Amygdala (tissue), 56 donors: ENCODE measurements at places on chromosomes 6 and 20.

GRCh38 chr6:37357860-37358259 is 4.1 kb downstream of the RNF8 start:
- DNase-seq, result no peak

- DNase-seq, result no peak
Observed at GRCh38 chr20:59013031-59013951, 5.9 kb upstream of the TUBB1 start.

- DNase-seq, result no peak
Observed at GRCh38 chr6:5674141-5674540, 332.6 kb downstream of the NRN1 start.

GRCh38 chr6:132498638-132499037 is 14.3 kb downstream of the STX7 start:
- DNase-seq, result no peak

GRCh38 chr6:167112421-167112820 is 10.5 kb upstream of the CCR6 start:
- DNase-seq, result no peak

GRCh38 chr6:16148498-16148897 is 19.6 kb downstream of the MYLIP start:
- no peak for DNase-seq

GRCh38 chr6:72646604-72647485 is 25.0 kb downstream of the KCNQ5 start:
- no peak for DNase-seq

DNA sequence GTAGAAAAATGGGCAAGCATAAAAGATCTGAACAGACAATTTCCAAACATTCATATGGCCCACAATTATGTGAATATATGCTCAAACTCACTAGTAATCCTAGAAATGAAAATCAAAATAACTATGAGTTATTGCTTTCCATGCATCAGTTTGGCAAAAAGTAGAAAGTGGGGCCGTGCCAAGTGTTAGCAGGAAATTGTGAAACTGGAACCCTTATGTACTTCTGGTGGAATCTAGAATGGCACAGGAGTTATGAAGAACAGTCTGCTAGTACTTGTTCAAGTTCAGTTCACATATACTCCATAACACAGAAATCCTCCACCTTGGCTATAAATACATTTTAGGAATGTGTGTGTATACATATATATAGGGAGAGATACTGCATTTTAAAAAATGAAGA is 89.8 kb downstream of the EYA2 start:
- no peak for DNase-seq

DNA sequence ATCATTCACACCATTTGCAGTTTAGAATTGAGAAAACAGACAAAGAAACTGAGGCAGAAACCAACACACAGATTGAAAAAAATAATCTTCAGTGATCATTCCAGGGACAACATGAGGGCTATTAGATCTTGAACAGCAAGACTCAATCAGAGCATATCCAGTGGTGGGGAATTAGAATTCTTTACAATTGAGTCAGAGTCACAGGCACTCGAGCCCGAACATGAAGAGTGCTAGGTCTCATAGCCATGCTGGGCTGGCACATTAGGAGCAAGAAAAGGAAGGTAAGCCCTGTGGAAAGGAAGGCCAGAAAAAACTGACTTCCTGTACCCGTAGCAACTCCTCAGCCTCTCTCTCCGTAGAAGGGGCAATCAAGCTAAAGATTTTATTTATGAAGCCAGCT is 419.9 kb downstream of the HAO1 start:
- no peak for DNase-seq

GRCh38 chr6:122817766-122818165 is 28.7 kb downstream of the SMPDL3A start:
- DNase-seq, result no peak

GRCh38 chr20:5008759-5009158 is 7.4 kb upstream of the SLC23A2 start:
- no peak for DNase-seq

GRCh38 chr20:38144598-38144973 is 20.5 kb downstream of the TGM2 start:
- no peak for DNase-seq

DNA sequence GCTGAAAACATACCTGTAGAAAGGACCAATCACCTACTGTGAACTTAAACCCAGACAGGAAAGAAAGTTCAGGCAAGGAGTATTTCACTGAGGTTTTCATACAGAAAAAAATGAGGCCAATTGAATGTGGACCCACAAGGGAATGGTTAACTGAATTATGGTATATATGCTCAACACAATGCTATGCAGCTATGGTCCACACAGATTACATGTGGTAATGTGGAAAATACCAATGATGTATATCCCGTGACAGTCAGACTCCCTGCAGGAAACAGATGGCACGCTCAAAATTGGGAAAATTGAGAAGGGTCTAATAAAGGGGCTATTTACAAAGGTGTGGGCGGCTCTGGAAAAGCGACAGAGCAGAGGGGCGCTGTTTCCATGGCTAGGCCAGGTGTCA is 47.1 kb upstream of the PIM1 start:
- DNase-seq, result no peak

GRCh38 chr20:15930311-15931305 is 642.6 kb downstream of the KIF16B start:
- peak; percentile 8 for DNase-seq

- DNase-seq, result no peak
Observed at GRCh38 chr6:53139841-53140413, 8.7 kb downstream of the GCM1 start.

- DNase-seq, result no peak
Observed at GRCh38 chr20:50017160-50017559, 34.4 kb downstream of the SNAI1 start.

- DNase-seq, result no peak
Observed at GRCh38 chr6:148608199-148608951, 138.5 kb upstream of the UST start.

DNA sequence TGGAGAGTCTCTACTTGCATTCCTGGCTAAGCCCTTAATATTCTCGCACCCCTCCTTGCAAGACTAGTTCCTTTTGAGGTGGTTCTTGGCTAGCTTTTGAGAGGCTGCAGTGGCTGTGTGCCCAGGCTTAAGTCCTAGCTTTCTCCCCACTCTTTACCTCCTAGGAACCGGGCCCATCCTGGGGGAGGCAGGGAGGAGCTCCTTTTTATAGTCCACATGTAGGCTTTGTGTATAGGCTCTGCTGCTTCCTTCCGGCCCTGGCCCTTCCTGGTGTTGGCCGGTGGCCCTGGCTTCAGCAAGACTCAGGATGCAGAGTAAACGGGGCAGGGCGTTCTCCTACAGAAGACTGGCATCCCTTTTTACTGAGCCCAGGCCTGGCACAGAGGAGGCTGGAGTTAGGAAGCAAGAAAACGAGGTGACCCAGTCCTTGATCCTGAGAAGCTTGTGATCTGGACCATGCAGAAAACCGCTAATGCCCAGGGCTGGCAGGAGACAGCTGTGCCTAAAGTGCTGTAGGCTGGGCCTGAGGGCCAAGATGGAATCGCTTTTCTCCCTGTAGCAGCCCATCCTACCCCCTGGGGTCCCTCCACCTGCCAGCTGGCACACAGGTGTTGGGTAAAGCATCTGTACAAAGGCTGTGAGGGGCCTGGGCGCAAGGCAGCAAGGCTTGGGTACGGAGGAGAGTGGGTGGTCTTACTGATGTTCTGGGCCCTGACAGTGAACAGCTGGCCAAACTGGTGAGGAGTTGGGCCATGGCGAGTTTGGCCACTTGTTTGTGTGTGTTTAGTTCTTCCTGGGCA is 8.7 kb downstream of the PLCG1 start:
- DNase-seq, result peak; percentile 51

DNA sequence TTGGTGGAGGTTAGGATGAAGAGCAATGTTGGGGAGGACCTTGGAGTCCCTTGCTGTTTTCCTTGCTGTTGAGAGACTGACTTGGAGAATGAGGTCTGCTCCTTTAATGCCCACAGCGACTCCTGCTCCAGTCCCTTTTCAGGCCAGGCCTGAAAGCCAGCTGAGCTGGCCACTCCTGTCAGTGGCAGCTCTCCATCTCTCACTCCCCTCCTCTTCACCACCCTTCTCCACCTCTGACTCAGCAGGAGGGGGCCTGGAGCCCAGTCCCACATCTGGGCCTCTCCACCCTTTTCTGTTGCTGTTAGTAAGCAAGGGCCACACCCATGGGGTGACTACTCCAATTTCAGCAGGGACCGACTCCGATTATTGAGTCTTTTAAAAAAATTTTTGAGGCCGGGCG is 2.2 kb downstream of the SNX21 start:
- no peak for DNase-seq

GRCh38 chr6:122798099-122798641 is 9.1 kb downstream of the SMPDL3A start:
- no peak for DNase-seq

GRCh38 chr6:162485464-162485863 is 242.1 kb downstream of the PRKN start:
- no peak for DNase-seq

GRCh38 chr6:84871925-84872324 is 107.5 kb upstream of the TBX18 start:
- no peak for DNase-seq

DNA sequence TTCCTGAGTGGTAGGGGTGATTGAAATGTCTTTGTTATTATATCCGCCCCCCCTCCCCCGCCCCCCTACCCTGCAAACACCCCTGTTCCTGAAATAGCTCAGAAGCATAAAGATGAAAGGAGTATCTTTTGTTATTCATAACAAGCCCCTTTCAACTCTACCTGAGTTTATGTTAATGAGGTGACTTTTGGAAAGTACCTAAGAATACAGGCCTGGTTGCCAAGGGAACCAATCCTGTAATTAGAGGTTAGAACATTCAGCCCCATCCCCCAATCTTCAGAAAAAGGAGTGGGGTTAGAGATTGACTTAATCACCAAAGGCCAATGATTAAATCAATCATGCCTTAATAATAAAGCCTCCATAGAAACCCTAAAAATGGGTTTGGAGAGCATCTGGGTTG is 979.2 kb upstream of the GJE1 start:
- no peak for DNase-seq

- no peak for DNase-seq
Observed at GRCh38 chr6:154403788-154404187, 47.2 kb upstream of the IPCEF1 start.

GRCh38 chr6:30884521-30885480 is 482 bp downstream of the DDR1 start:
- peak; percentile 56 for DNase-seq

GRCh38 chr20:56245761-56246160 is 2.8 kb upstream of the MC3R start:
- DNase-seq, result no peak

- no peak for DNase-seq
Observed at GRCh38 chr6:133827766-133828165, 61.1 kb upstream of the TCF21 start.

DNA sequence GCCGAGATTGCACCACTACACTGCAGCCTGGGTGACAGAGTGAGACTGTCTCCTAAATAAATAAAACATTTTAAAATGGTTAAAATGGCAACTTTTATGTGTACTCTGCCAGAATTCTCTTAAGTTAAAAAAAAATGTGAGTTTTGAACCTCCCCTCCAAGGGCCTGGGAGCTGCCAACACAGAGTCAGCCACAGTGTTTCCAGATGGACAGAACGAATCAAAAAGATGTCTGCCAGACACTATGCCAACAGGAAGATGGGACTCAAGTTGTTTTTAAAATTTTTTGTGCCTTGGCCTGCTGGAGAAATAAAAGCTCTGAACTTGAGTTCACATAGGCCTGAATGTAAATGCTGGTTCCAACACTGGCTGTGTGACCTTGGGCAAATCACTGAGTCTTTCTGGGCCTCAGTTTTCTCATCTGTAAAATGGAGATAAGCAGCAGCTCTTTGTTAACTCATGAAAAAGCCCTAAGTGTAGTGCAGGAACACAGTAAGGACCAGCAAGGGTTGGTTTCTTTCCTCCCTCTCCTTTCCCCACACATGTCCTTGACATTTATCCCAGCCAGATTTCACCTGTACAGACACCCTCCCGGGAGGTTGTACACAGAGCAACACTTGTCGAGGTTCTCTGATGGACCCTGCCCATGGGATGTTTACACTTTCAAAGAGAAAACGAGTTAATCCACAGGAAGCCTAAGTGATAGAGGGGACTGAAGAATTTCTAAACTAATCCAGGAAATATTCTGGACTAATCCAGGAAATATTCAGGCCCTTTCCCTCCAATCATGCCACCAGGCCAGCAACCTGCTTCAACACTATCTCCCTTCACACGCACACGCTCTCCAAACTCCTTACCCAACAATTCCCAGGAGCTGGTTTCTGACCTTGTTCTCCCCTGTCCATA is 35.0 kb downstream of the MRPL14 start:
- DNase-seq, result no peak

- DNase-seq, result no peak
Observed at GRCh38 chr6:35082733-35083403, 58.3 kb downstream of the TCP11 start.

- no peak for DNase-seq
Observed at GRCh38 chr6:74091136-74091793, 395.3 kb downstream of the CD109 start.

DNA sequence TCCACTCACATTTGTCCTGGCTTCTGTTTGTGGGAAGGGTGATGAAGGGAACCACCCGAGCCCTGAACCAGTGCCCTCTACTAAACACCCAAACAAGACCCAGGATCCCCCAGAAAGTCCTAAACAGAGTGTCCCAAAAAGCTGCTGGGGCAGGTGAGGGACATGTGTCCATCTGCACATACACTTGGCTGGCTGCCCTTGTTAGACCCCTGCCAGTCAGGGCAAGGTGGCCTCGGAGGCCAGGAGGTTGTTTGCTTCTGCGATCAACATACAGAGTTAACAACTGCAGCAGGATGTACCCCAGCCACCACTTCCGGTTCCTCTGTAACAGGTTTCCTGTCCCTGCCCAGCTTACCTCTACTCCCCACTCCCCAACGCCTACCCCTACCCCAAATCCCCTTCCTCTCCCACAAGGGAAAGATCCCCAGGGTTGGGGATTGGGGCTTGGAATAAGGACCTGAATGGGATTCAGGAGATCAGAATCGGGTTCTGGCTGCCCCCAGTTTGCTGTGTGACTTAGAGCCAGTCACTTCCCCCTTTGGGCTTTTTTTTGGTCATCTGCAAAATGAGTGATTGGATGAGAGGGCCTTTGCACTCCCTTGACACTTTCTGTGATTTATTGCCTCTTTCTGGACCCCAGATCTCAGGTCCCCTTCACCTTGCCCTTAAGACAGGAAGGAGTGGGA is 13.9 kb downstream of the DEF6 start:
- DNase-seq, result no peak

DNA sequence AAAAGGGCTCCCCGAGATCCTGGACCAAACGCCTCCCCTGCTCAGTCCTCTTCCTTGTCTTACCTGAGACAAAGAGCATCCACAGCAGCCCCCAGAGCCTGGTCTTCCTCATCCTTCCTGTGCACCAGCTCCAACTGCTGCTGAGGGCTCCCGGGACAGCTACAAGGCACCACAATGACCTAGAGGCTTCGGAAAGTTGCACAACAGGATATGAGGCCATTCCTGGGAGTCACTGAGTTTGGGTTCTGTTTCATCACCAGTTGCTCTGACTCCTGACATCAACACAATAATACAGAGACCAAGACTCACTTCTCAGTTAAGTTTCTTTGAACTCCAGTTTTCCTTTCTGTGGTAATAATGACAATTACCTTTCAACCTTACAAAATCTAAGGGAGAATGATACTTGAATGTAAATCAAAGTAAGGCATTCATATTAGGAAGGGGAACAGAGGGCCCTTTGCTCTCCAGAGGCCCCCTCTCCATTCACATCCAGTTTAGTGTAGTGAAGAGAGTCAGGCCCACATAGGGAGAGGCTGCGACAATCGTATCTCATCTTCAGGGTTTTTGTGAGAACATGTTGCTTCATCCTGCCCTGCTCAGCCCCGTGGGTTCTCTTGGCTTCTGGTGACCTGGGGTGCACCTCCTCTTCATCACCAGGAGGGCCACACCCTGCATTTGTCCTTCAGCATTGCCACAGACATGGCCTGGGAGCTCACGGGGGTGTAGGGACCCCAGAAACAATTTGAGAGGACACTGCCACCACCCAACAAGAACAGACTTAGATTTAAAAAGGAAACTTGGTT is at the start of gene TREM1:
Gene TREM1, minus strand, starts transcription at position 139 of the 803 bp plus-strand sequence. Its CDS starts 27 bp downstream, at position 112.
- DNase-seq, result no peak
